Activated CD4-positive, alpha-beta T cell treated with anti-CD3 and anti-CD28 coated beads, Interleukin-2, amount 50 U/mL, for 4 hours (primary cell): ENCODE measurements at places on chromosomes 13 and 19.

- DNase-seq = peak; percentile 95
Measured at GRCh38 chr19:47035127-47036096, 13.0 kb downstream of the TMEM160 start.

DNA sequence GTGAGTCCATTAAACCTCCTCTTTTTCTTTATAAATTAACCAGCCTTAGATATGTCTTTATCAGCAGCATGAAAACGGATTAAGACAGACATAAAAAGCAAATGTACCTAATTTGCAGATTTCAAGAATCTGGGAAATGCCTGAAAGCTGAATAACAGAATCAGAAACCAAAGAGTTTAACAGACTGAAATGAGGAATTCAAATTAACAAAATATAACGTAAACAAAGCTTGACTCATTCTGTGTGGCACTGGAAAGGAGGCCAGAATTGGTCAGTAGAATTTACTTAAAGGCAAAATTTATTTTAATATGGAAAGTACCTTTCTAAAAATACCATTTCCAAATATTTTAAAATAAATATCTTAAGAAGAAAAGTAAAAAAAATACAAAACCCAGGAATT lies 540.6 kb upstream of the HTR2A start:
- no peak for DNase-seq

- DNase-seq = peak; percentile 16
Measured at GRCh38 chr19:47176627-47177090, 46.0 kb downstream of the SAE1 start.

GRCh38 chr19:806815-807421 lies 9.7 kb downstream of the PTBP1 start:
- no peak for DNase-seq

GRCh38 chr19:11203194-11204075 lies 6.1 kb upstream of the KANK2 start:
- peak; percentile 20 for DNase-seq

DNA sequence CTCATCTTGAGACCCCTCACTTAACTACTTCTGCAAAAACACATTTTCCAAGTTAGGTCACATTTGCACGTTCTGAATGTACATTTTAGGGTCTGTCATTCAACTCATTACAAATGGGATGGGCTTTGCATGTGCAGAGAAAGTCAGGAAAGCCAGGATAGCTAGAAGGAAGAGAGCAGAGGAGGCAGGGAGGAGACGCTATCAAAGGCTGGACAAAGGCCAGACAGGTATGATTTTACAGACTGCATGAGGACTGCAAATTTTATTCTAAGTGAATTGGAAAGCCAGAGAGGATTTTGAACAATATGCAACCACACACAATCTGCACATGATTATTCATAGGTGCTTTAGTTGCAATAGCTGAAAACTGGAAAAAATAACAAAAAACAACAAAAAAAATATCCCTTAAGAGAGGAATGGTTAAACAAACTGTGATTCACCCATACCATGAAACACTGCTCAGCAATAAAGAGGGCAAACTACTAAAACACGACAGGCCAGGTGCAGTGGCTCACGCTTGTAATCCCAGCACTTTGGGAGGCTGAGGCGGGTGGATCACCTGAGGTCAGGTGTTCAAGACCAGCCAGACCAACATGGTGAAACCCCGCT lies 21.1 kb downstream of the SYDE1 start:
- no peak for DNase-seq

DNA sequence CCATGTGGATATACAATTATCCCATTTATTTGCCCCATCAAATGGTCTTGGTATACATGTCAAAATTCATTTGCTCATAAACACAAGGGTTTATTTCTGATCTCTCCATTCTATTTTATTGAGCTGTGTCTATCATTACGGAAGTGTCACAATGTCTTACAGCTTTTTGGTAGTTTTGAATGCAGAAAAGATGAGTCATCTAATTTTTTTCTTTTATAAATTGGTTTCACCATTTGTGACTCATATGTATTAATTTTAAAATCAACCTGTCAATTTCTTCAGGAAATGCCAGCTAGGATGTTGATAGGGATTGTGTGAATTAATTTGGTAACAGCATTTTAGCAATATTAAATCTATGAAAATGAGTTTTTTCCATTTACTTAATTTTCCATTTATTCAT lies 2549.4 kb downstream of the PCDH9 start:
- no peak for DNase-seq

GRCh38 chr13:56864451-56864850 lies 276.3 kb upstream of the PRR20A start:
- DNase-seq = no peak

DNA sequence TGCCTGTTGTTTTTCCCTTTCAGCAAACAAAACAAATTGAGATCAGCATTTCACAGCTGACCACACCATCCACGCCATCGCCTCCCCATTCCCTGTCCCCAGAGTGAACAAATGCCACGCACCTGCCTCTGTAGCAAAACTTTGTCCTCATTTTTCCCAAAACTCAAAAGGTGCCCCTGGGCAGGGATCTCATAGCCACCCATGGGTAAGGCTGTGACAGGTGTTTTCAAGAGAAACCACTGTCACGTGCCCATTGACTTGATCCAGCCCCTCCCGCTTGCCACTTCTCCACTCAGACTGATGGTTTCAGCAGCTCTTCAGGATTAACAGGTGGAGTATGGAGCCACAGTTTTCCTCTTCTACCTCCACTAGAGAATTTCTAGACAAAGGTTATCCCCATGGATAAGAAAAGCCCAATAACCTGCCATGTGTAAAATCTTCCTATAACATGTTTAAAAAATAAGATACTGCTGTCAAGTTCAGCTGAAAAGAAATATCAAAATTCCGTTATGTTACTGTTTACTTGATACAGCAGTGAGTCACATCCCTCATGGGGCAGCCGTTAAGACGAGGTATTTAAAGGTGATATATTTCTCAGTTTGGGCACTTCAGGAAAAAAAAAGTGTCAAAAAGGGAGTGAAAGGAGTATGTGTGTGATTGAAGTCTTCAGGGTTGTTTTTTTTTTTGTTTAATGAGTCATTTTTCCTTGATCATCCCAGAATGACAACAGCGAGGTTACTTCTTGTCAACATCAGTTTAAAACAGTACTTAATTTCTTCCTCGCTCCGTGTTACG lies 63.5 kb upstream of the GPR183 start:
- DNase-seq = no peak

GRCh38 chr13:84705982-84706710 lies 823.9 kb upstream of the SLITRK1 start:
- no peak for DNase-seq

DNA sequence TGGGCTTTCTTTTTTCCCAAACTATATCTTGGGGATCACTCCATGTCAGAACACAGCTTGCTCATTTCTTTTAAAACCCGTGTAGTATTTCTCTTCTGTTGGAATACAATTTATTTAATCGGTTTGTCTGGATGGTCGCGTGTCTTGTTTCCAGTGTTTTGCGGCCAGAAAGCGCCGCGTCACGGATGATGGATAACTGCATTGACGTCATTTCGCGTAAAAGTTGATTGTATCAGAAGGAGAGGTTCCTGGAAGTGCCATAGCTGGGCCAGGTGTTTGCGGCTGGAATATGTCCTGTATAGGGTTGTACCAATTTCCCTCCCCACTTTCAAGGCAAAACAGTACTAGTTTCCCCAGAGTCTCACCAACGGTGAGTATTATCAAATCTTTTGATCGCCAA lies 9.7 kb downstream of the ACTL9 start:
- DNase-seq = no peak

- DNase-seq = no peak
Measured at GRCh38 chr19:15913830-15914229, 16.0 kb upstream of the CYP4F2 start.
